CD8-positive, alpha-beta memory T cell (primary cell): ENCODE measurements at places on chromosomes 2 and 18. TPM values are rescaled to one million over a fixed set of nuclear protein-coding genes. Genes with fewer than 3 reads are reported as not detected.

The SLC30A3 gene
- total RNA-seq = 0.33 TPM

The SCN7A gene
- not detected for total RNA-seq

The POTEJ gene
- not detected for total RNA-seq

DNA sequence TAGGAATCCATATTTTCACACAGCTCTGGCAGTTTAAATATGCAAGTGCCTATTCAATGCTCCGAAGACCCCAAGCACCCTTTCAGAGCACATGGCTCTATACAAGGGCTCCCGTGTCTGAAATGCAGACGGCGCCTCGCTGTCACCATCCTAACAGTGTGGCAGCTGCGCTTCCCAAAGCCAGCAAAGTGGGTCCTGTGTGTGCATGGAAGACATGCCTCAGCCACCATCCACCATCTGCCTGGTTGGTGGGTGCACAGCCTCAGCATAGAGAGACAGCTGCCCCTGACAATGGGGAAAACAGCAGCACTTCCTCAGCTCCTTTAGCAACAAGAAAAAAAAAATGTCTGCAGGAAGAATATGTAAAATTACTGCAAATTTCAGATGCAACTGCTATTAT is 218.1 kb downstream of the SP3 start:
- no peak for DNase-seq
- H3K27ac ChIP-seq = no peak overlapping the region
- H3K27me3 ChIP-seq = no peaks in the 10 kb centered on the region
- no peak overlapping the region for H3K4me3 ChIP-seq

GRCh38 chr2:146415291-146415690 is 1429.5 kb upstream of the ACVR2A start:
- DNase-seq = no peak
- H3K36me3 ChIP-seq = no peaks in the 10 kb centered on the region
- no peaks in the 10 kb centered on the region for H3K4me1 ChIP-seq

DNA sequence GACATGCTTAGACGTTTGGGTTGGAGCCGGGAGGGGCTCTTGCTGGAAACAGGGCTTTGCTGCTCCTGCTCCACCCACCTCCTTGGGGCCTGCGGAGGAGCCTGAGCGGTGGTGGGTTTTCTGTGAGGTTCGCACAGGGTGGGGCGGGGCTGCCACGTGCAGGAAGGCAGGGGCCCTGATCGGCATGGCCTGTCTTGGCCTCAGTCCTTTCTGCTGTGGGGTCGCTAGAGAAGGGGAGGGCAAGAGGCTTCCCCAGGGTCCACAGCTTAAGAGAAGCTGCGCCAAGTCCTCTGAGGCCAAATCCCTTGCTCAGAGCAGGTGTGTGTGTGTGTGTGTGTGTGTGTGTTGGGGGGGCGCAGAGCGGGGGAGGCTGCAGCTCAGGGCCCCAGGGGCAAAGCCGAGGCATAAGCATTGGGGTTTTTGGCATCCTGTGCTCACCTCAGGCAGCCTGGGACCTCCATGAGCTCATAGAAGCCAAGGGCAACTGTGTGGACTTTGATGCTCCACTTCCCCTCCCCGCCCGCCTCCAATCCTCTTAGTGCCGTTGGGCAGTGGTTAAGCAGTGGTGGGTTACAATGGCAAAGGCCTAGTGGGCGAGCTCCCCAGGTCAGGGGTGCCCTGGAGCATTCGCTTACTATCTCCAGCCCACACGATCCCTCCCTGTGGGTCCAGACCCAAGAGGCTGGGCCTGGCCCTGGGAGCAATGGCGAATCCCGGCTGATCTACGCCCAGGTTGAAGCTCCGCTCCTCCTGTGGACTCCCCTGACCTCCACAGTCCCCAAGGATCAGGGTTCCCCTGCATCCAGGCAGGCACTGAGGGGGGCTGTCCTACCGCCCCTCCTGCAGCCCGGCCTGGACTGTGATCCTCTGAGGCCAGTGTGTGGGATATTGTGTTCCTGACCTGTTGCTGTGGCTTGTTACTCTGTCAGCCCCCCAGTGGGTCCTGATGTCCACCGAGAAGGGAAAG is 28.9 kb downstream of the TOGARAM2 start:
- H3K36me3 ChIP-seq = no peaks in the 10 kb centered on the region
- DNase-seq = peak; percentile 18
- peaks cover 66% of the 10 kb centered on the region for H3K4me1 ChIP-seq
- H3K4me3 ChIP-seq = peak overlapping the region; percentile 22
- H3K27ac ChIP-seq = peak overlapping the region; percentile 93
- no peaks in the 10 kb centered on the region for H3K27me3 ChIP-seq

DNA sequence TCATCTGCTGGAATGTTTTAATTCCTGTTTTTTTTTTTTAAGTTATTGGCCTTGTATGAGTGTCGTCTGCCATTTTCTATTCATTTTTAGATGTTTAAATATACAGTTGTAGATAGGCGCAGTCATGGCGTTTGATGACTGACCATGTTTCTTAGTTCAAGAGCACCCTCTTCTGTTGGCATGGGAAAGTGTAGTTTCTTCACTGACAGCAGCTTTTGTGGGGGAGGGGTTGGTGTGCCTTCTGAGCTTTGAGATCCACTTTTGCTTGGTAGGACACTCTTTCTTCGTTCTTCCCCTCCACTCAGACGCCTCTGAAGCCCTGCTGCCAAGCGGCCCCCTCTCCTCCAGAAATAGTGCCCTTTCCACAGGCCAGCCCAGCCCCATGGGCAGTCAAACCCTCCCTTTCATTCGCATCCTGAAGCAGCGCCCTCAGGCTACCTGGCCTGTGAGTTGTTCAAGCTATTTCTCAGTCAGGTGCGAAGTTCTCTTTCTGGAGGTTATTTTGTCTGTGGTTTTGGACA is 492.0 kb downstream of the TNS1 start:
- peak; percentile 33 for DNase-seq
- H3K27me3 ChIP-seq = no peaks in the 10 kb centered on the region
- no peaks in the 10 kb centered on the region for H3K36me3 ChIP-seq
- H3K27ac ChIP-seq = no peak overlapping the region
- H3K4me1 ChIP-seq = no peaks in the 10 kb centered on the region

- H3K27ac ChIP-seq = peak overlapping the region; percentile 82
- H3K4me1 ChIP-seq = peaks cover 58% of the 10 kb centered on the region
- peak overlapping the region; percentile 60 for H3K4me3 ChIP-seq
- H3K36me3 ChIP-seq = peaks cover 1% of the 10 kb centered on the region
These were observed 36.5 kb downstream of the ST3GAL5 start for GRCh38 chr2:85852152-85852840.

DNA sequence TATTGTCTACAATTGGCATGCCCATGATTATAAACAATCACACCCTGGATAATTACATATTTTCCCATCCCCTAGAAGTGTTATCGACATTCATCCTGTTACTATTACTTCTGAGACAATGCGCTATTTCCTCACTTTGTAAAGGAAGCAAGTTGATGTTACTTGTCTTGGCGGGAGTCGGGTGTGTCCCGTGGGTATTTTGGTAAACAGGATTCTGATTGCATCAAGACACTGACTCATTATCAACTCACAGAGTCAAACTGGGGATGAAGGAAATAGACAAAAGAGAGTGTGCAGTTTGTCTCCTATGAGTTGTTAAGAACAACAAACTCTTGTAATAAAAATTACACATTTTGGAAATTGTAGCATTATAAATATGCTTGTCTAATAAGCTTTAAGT is 142.7 kb downstream of the GALR1 start:
- H3K4me3 ChIP-seq = no peak overlapping the region
- no peaks in the 10 kb centered on the region for H3K36me3 ChIP-seq
- H3K4me1 ChIP-seq = no peaks in the 10 kb centered on the region
- no peak overlapping the region for H3K27ac ChIP-seq
- no peaks in the 10 kb centered on the region for H3K27me3 ChIP-seq

DNA sequence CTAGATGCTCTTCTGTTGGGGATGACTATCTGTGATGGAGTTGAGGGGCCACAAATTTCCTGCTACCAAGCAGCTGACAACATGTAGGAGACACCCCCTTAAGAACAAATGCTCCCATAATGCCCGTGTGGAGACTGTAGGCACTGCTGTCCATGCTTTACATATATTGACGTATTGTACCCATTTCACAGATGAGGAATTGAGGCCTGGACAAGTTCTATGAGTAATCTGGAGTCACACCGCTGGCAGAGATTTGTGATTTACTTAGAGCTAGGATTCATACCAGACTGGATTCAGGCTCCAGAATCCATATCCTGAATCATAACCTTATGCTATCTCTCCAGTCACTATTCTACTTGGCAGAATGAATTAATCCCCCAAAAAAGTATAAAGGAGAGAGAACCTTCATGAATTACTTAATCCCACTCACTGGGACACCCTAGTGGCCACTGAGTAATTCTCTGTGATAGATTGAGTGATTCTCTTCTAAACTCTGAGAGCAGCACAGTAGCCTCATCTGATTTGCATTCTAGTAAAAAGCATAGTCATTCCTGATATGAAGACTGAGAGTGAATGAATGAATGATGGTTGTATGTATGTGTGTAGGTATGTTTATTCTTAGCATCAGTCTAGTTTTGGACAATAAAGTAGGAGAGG is 460.7 kb upstream of the MEIS1 start:
- H3K27me3 ChIP-seq = no peaks in the 10 kb centered on the region
- H3K4me1 ChIP-seq = no peaks in the 10 kb centered on the region
- no peak for DNase-seq
- no peaks in the 10 kb centered on the region for H3K36me3 ChIP-seq

DNA sequence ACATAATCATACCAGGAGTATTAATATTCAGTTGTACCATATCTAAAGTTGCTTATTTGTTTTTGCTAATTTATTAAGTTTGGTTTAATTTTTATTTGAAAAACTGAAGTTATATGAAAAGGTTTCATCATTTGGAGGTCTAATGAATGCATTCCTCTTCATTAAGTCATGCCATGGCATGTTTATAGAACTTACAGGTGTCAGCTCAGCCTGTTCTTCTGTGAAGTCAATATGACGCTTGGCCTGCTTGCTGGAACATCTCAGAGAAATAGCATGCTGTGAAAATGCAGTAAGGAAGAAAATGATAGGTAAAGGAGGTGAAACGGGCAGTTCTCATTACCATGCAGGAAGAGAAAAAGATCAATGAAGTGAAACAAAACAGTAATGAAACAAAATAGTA is 58.2 kb downstream of the RAPH1 start:
- no peak overlapping the region for H3K27ac ChIP-seq
- no peaks in the 10 kb centered on the region for H3K4me1 ChIP-seq
- no peaks in the 10 kb centered on the region for H3K27me3 ChIP-seq
- DNase-seq = no peak
- no peaks in the 10 kb centered on the region for H3K36me3 ChIP-seq
- no peak overlapping the region for H3K4me3 ChIP-seq

DNA sequence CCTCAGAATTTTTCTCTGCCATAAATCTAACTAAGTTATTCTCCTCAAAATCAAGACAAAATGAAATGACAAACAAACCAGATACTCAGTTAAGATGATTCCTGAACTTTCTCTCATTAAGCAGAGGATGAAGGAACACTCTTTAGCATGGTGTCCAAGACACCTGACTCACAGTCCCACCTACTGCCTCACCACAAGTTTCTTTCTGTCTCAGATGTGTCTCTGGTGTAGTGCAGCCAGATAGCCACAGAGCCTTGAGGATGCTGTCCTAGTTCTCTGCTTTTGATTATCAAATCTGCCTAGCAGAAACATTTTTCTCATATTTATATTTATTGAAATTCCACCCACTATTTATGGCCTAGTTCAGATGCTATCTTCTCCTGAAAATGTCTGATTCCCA is 103.6 kb upstream of the TMEM200C start:
- no peaks in the 10 kb centered on the region for H3K36me3 ChIP-seq
- no peak for DNase-seq
- no peak overlapping the region for H3K4me3 ChIP-seq

DNA sequence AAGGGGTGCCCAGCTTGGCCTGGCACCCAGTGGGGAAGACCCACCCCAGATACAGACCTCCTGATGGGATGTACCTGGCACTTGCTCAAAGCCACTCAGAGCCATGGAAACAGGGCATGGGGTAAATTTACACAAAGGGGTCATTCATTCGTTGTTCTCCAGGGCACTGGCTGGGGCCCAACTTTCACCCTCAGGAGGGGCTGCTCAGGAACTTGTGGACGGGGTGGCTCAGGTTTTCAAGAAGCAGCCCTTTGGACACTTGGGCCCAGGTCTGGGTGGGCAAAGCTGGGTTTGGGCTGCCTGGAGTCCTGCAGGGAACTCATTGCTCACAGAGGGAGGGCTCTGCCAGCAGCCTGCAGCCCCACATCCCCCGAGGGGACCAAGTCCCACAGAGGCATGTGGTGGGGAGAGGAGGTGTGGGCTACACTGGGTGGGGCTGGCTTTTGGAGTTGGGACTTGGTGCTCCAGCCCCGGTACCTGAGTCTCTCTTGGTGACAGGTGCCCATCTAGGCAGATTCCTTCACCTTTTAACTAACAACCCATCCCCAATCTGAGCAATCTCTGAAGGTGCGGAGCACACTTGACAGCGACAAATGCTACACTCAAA is 172.3 kb downstream of the CELF4 start:
- no peaks in the 10 kb centered on the region for H3K4me1 ChIP-seq
- DNase-seq = no peak
- no peak overlapping the region for H3K4me3 ChIP-seq

- DNase-seq = no peak
- no peak overlapping the region for H3K27ac ChIP-seq
- no peaks in the 10 kb centered on the region for H3K4me1 ChIP-seq
- H3K4me3 ChIP-seq = no peak overlapping the region
- no peaks in the 10 kb centered on the region for H3K27me3 ChIP-seq
- H3K36me3 ChIP-seq = peaks cover 5% of the 10 kb centered on the region
These were observed 63.3 kb downstream of the EDAR start for GRCh38 chr2:108925735-108926134.

- no peak overlapping the region for H3K4me3 ChIP-seq
- DNase-seq = no peak
- no peaks in the 10 kb centered on the region for H3K4me1 ChIP-seq
- H3K27me3 ChIP-seq = no peaks in the 10 kb centered on the region
- H3K36me3 ChIP-seq = no peaks in the 10 kb centered on the region
These were observed 275.6 kb upstream of the FANCL start for GRCh38 chr2:58516695-58517094.

GRCh38 chr2:236676136-236676873 is 106.7 kb downstream of the ACKR3 start:
- no peaks in the 10 kb centered on the region for H3K4me1 ChIP-seq
- no peaks in the 10 kb centered on the region for H3K27me3 ChIP-seq
- no peak for DNase-seq
- no peak overlapping the region for H3K27ac ChIP-seq

- no peak overlapping the region for H3K4me3 ChIP-seq
- H3K36me3 ChIP-seq = no peaks in the 10 kb centered on the region
- no peak for DNase-seq
- H3K4me1 ChIP-seq = no peaks in the 10 kb centered on the region
These were observed 117.1 kb downstream of the PRKRA start for GRCh38 chr2:178333851-178334250.

DNA sequence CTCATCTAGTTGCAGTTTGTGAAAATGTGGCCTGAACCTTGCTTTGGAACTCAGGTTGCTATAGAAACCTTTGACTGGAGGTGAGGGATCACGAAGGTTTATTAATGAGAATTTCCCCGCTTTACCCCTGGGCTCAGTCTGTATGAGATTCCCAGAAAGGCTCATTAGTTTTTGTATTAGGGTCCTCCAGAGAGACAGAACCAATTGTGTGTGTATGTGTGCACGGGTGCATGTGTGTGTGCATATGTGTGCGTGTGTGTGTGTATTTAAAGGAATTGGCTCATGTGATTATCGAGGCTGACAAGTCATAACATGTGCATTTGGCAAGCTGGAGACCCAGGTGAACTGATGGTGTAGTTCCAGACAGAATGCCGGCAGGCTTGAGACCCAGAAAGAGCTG is 113.8 kb upstream of the DLX2 start:
- DNase-seq = no peak
- H3K27ac ChIP-seq = no peak overlapping the region
- no peaks in the 10 kb centered on the region for H3K27me3 ChIP-seq
- H3K4me3 ChIP-seq = no peak overlapping the region
